CD4-positive, alpha-beta T cell treated with Interleukin-17A for 1 hour (primary cell): ENCODE measurements at places on chromosomes 1 and 21.

GRCh38 chr1:42847111-42847595 is 740 bp downstream of the ZNF691 start:
- DNase-seq, result no peak

DNA sequence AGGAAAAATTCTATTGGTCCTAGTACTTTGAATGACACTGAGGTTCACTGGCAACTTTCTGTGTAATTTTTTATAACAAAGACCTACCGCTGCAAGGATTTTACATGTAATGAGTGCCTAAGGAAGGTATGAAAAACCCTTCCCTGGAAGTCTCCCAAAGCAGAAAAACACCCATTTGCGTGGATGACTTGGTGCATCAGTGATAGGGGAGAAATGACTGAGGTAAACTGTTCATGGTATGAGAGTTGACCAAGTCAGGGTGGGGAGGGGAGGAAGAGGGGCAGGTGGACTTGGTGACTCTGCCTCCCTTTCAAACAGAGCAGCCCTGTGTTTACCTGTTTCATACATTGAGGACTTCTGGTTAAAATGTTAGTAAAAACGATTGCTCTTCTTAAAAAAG is 78.8 kb upstream of the IPO9 start:
- no peak for DNase-seq

DNA sequence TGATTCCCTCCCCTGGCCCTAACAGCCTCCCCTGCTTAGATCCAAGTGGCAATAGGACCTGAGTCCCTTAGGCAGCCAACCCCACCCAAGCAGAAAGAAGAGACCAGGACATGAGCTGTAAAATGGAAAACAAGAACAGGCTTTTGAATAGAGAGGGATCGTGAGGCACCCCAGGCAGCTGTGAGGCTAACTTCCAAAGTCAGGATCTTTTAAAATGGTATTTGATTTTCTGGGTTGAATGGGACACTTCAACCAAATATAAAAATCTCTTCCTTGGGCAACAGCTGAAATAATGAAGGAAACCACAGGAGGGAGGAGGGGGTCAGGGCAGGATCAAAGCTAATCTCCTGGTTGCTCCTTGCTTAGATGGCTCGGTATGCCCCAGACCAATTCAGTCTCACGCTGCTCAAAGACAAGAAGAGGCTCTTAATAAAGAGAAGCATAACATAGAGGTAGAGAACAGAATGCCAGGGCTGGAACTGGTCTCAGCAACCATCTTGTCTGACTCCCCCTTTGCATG is 28.6 kb upstream of the AVPR1B start:
- DNase-seq, result no peak

DNA sequence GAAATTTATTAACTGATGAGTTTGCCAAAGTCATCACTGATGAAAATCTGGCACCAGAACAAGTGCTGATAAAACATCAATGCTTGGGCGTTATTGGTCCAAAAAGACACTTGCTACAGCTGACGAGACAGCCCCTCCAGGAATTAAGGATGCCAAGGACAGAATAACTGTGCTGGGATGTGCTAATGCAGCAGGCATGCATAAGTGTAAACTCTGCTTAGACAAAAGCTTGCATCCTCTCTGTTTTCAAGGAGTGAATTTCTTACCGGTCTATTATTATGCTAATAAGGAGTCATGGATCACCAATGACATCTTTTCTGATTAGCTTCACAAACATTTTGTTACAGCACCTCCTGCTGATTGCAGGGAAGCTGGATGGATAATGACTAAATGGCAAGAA is 402.0 kb downstream of the LTN1 start:
- DNase-seq, result no peak

- no peak for DNase-seq
Measured at GRCh38 chr1:232786845-232787455, 18.3 kb upstream of the MAP10 start.

DNA sequence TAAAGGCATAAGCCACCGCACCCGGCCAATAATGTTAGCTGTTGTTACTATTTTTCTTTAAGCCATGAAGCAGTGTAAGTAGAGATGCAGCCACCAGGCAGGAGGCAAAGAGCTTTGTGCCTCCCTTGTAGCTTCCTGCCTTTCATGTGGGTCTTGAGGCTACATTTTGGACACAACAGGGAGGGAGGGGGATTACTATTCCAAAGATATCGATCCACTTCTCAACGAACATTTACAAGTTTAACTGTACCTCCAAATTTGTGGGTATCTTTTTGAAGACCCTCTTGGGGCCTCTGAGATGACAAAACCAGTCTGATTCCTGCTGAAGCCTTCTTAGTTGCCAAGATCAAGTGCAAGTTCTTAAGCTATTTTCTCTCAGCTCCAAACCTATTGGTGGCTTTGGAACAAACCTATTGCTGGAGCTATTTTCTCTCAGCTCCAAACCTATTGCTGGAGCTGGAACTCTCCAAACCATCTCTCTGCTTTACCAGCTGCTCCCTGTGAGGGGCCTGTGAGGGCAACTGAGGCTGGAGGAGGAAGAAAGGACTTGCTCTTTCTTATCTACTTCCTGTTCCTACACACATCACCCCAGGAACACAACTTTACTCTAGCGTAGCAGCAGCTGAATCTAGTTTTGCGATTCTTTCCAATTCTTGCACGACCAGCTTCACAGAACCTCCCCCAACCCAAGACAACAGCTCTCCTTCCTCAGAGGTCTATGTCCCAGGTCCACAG is 16.1 kb upstream of the RCAN3 start:
- peak; percentile 73 for DNase-seq

GRCh38 chr1:147723691-147724323 is 36.6 kb downstream of the GJA5 start:
- DNase-seq, result peak; percentile 41

- DNase-seq, result no peak
Measured at GRCh38 chr1:220902916-220903315, 23.7 kb downstream of the HLX start.

DNA sequence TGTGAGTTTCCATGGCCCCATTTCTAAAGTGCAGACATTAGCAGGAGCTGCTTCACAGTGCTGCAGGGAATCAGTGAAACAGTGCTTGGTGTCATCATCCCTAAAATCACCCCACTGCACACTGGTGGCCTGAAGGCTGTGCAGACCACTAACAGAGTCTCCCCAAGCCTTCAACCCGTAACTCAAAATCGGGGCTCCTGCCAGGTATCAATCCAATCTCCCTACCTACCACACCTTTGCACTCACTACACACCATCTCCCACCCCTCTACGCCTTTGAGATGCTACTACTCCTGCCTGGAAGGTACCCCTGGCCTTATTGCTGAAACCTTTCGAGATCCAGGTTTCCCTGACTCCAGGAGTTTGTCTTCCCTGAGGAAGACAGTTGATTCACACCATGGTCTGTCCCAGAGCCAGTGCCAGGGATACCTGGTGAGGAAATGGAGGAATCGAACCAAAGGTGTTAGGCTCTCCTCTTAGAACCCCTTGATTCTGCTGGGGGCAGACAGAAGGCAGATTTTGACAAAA is 25.5 kb downstream of the SLC2A1 start:
- no peak for DNase-seq
